ENCODE measurements at places on chromosomes 4 and X. TPM values are rescaled to one million over a fixed set of nuclear protein-coding genes. Genes with fewer than 3 reads are reported as not detected.

DNA sequence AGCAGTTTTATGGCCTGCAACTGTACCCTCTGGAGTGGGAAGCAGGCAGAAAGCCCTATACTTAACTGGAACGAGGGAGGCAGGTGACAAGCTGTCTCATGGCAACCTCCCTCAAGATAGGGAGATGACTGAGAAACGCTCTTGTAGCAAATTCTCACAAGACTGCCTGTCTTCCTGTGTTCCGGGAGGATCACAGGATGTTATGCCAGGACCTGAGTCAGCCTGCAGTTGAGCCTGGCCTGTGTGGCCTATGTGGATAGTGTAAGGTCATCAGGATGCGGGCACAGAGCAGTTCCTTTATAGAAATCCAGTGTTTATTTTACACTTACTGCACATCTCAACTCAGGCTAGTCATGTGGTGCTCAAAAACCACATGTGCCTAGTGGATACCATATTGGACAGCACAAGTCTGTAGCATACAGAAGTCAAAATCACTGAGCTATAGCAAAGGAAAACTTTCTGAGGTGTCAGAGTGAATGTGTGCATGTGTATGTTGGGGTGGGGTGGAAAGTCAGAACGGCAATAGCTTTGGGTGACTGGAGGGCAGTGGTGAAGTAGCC is 25.2 kb downstream of the TAF7L start:
- peak; percentile 59 for DNase-seq

DNA sequence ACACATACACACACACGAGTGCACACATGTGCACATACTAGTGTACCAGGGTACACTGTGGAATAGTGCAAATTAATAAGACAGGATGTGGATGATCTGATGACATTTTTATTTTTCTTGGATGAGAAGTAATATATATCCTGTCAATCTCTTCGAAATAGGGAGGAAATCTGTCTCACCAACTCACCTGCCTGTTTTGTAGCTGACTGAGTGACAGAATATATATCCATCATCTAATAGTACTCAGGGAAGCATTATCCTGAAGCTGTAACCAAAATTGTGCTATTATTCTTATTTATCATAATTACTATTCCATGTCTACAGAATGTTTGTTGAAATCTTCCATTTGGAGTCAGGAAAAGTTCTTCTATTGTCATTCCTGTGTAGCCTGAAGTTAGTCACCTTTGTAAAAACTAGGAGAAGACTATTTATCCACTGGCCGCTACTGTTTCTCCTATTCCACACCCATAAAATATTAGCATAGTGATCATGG is 888.0 kb downstream of the TRAM1L1 start:
- no peak for DNase-seq

DNA sequence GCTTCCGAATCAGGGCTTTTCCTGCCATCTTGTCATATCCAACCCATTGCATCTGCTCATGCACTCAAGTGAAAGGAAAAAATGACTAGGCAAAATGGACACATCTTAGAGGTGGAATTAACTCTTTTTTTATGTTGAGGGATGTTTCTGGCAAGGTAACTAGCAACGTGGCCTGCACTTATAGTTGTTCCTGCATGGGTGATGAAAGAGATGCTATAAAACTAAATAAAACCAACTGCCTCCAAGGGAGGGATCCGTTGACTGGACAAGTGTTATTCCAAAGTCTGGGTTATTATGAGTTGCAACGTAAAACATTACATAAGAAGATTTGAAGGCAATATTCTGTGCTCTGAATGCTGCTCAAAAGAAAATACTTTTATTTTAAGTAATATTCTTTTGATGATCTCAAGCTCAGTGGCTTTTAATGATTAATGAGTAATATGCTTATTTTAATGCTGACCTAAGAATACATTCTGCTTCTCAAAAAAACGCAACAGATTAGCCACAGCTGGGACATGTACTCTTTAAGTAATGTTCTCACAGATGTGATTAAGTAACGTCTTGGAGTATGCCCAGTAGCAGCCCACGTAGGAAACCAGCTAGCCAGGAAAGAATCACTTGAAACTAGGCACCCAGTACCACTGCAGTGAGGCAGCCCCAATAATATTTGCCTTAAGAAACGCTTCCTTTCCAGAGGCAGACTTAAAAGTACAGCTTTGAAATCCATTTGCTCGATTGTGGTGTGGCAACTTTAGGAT is 27.4 kb downstream of the KLF3 start:
- peak; percentile 92 for DNase-seq

DNA sequence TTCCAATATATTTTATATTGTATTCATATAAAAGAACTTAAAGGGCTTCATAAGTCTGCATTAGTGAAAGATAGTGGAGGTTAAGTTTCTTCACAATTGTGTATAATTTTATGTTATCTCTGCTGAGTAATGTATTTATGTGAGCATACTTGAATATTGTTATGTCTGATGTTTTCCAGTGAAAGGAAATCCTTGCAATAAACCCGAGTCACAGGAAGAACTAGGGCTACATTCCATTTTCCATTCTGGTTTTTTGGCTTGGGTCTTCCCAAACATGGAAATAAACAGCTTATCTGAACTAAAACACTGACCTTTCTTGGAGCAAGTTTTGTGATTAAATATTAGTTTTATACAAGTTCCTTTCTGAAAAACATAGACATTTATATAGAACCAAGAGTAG is 231.3 kb upstream of the GPRIN3 start:
- DNase-seq, result peak; percentile 82

DNA sequence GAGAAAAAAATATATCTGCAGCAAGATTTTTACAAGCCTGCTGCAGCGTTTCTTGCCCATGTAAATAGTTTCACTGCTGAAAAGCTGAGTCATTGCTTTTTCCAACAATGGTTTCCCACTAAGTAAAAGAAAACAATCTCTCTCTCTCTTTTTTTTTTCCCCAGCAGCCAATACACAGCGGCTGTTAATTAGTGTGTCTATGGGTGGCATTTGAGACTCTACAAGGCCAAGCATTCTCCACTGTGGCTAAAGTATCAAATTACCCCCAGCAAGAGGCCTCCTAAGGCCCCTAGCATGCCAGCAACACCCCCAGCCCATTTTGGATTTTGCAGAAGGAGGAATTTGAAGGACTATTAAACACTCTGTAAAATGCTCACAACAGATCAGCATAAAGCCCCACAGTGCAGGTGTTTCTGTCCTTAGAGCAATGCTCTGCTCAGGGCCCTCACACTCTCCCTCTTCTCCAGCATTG is 837.4 kb downstream of the TRIML1 start:
- peak; percentile 80 for DNase-seq

- DNase-seq, result no peak
Observed at GRCh38 chrX:18887825-18888212, 96.1 kb downstream of the PHKA2 start.

GRCh38 chr4:81786766-81787165 is 315.1 kb upstream of the RASGEF1B start:
- no peak for DNase-seq

GRCh38 chrX:43805579-43805978 is 76.7 kb downstream of the MAOB start:
- DNase-seq, result no peak

DNA sequence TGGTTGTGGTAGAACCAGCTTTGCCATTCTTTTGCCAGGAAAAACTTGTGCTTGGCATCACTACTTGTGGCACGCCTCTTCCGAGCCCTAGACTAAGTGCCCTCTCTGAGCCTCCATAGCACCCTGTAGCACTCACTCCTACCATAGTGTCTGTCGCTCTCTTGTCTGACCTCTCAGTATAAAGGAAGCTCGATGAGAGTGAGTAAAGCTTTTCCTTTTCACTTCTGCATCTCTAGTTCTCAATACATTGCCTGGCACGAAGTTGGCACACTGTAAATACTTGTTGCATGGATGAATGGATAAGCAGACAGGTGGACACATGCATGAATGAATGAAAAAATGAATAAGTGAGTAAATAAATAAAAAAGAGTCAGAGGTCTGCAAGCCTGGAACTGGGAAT is 48.3 kb downstream of the TLR10 start:
- DNase-seq, result no peak

DNA sequence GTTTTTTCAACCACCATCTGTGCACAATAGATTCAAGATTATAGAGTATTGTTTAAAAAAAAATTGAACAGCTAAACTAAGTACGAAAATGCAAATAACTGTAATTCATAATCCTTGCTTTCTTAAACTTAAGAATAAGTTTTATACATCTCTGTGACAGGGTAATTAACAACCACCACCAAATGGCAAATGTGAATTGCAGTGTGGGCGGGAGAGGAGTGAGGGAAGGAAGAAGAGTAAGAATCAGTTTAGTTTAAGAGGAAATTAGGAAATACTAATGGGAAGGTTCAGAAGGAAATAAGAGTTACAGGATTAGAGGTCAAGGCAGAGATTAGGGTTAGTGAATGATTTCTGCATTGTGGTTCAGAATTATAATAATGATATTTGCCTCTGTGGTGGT is 430.9 kb downstream of the SPRY1 start:
- no peak for DNase-seq

DNA sequence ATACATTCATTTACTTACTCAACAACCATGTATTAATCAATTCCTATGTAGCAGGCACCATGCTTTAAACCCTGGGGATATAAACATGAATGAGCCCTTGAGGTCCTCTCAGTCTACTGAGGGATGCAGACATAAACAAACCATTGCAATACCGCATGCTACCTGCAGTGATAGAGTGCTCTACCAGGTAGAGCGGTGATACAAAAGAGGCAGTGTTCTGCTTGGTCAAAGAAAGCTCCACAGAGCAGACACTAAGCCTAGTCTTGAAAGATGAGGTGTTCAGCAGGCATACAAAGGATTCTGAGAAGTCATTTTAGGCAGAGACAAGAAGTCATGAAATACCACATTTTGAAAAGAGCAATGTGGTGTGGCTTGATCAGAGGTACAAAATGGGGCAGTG is 26.9 kb upstream of the AMOT start:
- DNase-seq, result no peak

GRCh38 chrX:131795442-131796229 is 227.5 kb upstream of the STK26 start:
- DNase-seq, result no peak

DNA sequence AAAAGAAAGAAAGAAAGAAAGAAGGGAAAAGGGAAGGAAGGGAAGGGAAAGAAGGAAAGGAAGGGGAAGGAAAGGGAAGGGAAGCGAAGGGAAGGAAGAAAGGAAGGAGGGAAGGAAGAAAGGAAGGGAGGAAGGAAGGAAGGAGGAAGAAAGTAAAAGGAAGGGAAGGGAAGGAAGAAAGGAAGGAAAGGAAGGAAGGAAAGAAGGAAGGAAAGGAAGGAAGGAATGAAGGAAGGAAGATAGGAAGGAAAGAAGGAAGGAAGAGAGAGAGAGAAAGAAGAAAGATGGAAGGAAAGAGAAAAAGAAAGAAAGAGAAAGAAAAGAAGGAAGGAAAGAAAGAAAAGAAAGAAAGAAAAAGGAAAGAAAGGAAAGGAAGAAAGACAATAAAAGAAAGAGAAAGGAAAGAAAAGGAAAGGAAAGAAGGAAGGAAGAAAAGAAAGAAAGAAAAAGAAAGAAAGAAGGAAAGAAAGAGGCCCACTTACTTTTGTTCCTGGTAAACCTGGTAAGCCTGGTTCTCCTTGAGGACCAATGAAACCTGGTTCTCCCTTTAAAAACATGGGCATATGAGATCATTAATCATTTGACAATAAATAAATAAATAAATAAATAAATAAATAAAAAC is 105.9 kb upstream of the ETNPPL start:
- no peak for DNase-seq

DNA sequence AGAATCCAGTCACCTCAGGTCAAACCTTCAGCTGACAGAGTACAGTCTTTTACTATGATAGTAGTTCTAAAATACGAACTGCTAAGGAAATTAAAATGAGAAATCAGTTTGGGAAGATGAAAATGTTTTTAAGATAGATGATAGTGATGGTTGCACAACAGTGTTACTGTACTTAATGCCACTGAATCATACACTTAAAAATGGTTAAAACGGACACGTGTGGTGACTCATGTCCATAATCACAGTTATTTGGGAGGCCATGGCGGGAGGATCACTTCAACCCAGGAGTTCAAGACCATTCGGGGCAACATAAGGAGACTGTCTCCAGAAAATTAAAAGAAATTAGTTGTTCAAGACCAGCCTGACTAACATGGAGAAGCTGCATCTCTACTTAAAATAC is 41.4 kb downstream of the ABHD18 start:
- peak; percentile 56 for DNase-seq

GRCh38 chrX:148507418-148507817 is 7.0 kb downstream of the AFF2 start:
- no peak for DNase-seq

DNA sequence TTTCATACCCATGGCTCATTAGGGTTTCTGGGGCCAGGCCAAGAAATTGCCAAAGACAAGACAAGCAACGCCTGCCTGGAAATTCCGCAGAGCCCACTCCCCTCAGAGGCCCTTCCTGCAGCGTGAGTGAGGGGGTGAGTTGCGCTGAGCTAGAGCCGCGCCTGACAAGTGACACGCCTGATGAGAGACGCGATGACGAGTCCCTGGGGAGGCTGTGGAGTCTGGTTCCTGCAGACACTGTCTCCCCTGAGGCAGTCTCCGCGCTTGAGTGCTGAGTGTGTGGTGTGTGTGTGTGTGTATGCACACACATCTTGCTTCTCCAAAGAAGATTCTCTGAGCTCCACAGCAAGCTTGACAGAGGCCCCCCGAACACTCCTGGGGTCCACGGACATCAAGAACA is 269.8 kb downstream of the BCOR start:
- no peak for DNase-seq

GRCh38 chrX:24242649-24243175 is 71.2 kb downstream of the SUPT20HL2 start:
- DNase-seq, result peak; percentile 79

DNA sequence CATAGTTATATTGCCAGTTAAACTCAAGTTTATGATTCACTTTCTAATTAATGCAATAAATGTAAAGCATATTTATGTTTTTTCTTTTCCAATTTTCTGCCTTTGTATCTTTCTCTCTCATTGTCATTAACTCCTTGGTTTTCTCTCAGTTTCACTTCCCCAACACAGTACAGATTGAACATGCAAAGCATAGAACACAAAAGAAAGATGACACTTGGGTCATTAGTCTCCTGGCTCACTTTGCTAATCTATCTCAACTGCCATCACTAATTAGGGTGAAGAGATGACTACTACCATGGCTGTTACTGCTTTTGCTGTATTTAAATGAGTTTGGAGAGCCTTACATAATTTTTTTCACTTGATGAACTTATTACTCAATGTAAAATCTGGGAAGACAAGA is 12.3 kb upstream of the NAA11 start:
- no peak for DNase-seq

Gene LRCH2
- 5.8 TPM for total RNA-seq

Gene STOX2
- total RNA-seq, result 0.97 TPM

Gene GABRA4
- total RNA-seq, result not detected

Gene PF4V1
- not detected for total RNA-seq

Gene MAD2L1
- total RNA-seq, result 13.5 TPM

Gene TCEANC
- total RNA-seq, result 5.2 TPM

Gene PAK3
- total RNA-seq, result 2.2 TPM

Data from fibroblast of villous mesenchyme (primary cell).